ENCODE measurements at places on chromosomes 12 and 14.

DNA sequence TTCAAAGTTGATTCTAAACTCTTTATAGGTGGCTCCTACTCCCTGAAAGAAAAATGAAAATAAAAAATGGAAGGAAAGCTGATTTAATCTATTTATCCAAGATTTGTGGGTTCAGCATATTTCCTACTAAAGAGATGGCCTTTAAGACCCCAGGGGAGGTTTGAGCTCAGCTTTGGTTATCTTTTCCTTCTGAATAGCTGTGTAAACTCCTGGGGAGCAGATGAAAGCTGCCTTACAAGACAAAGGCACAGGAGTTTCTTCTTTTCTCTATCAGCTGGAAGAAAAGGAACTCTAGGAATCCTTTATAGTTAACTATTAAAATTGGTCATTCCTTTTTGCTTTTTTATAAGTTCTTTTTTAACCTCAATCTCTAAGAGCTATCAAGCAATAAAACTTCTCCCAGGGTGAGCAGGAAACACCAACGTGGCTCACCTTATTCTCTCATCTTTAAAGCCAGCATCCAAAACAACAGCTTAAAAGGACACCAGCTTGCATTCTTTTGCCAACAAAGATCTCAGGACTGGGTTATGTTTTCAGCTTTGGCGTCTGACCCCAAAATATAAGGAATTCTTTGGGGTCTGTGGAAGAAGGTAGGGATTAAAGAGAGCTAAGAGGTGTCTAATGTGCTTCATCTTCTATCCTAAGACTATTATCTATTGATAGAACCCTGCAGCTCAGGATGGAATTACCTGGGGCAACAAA lies 371.7 kb upstream of the KITLG start:
- H3K27ac ChIP-seq: no peak overlapping the region
- H3K36me3 ChIP-seq: no peaks in the 10 kb centered on the region
- H3K4me3 ChIP-seq: no peak overlapping the region
- no peak for DNase-seq
- no peaks in the 10 kb centered on the region for H3K27me3 ChIP-seq
- H3K4me1 ChIP-seq: no peaks in the 10 kb centered on the region

DNA sequence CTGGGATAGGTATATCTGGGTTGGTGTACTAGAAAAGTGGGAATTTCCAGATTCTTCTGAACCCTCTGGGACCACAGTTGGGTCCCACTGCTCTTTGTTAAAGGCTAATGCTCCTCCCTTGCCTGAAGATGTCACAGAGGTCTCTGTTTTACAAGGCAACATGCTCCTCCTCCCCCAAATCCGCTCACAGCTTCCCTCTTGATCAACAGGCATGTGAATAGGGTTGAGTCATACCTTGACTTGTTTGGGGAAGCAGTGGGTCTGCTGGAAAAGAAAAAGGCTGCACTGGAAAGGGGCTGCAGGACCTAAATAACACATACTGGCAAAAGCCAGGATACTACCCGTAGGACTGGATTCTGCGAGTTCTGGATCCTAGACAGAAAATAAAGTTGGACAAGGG lies 165.4 kb upstream of the TMEM260 start:
- H3K27ac ChIP-seq: no peak overlapping the region
- no peak for DNase-seq
- no peaks in the 10 kb centered on the region for H3K36me3 ChIP-seq
- H3K4me3 ChIP-seq: no peak overlapping the region
- peaks cover 6% of the 10 kb centered on the region for H3K4me1 ChIP-seq

DNA sequence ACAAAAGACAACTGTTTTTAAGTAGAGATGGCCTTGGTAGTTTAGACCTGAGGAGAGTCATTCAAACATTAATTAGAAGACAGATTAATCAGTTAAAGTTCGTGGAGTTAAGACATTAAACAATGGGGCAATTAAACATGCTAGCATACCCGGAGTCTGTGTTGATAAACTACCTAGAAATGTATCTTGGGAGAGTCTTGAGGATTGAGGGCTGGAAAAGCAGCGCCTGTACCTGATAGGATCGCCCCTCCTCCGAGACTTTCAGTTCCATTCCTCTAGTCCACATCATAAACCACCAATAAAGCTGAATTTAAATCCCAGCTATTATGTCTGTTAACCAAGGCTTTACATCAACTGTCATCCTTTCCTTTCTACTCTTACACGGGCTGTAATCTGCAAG lies 1.0 kb upstream of the KRAS start:
- DNase-seq: no peak
- H3K4me3 ChIP-seq: no peak overlapping the region
- H3K27ac ChIP-seq: peak overlapping the region; percentile 97
- no peaks in the 10 kb centered on the region for H3K27me3 ChIP-seq
- peaks cover 18% of the 10 kb centered on the region for H3K4me1 ChIP-seq

DNA sequence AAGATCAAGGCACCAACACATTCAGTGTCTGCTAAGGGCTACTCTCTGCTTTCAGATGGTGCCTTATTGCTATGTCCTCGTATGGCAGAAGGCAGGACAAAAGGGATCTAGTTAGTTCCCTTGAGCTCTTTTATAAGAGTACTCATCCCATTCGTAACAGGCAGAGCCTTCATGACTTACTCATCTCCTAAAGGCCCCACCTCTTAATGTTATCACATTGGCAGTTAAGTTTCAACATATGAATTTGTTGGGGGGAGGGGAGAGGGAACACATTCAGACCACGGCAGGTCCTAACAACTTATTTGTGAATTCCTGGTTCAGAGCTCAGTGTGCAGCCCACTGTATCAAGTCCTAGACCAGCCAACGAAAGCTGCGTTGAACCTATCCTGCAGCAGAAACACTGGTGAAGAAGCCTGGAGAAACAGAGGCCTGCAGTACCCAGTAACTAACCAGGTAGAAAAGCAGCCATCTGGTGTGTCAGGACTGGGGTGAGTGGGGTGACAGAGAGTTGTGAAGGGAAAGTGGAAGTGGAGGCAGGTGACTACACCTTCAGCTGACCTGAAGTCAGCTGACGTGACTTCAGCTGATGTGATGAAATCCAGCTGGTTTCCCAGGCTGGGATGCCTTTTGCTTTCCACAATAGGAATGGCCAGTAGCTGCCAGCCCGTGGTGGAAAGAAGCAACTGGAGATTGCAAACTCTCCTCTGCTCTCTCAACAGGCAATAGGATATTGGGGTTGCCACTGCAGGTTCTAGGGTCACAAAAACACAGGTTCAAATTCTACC lies 101.6 kb upstream of the PLXNC1 start:
- H3K27ac ChIP-seq: no peak overlapping the region
- no peak for DNase-seq
- no peak overlapping the region for H3K4me3 ChIP-seq
- peaks cover 13% of the 10 kb centered on the region for H3K4me1 ChIP-seq

All from heart right ventricle (tissue), 16 donors.